ENCODE measurements at places on chromosomes 4 and X.

DNA sequence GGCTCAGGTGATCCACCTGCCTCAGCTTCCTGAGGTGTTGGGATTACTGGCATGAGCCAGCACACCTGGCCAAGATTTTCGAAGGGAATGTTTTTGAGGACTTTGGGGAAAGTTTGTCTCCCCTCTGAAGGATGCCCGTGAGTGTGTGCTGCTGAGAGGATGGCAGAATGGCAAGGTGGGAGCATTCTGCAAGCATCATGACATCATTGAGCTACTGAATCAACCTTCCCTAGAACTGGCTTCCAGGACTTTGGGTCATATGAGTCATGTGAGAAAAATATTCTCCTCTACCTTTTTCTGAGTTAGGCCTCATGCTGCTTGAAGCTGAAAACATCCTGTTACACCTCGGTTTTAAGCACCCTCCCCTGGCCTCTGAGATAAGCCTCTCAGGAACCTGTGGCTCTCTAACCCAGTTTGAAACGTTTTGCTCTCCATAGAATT lies 31.0 kb downstream of the TMEM131L start:
- peak; percentile 72 for DNase-seq

- no peak for DNase-seq
Observed at GRCh38 chrX:133939655-133940302, 45.6 kb downstream of the GPC3 start.

DNA sequence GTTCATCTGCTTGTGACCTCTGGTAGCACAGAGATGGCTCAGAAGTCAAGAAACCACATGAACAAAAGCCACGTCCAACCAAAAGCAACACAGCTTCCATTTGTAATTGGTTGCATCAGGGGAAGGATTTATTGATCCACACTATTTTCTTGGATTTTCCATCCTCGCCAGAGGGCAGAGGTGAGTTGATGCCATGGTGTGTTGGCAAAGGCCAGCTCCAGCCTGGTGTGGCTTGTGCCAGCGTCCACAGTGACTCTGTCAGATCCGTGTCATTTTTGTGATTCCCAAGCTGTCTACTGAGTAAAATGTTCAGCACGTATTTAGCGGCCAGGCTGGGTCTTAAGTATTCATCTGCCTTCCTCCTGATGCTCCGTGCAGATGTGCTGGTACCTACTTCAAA lies 30.0 kb upstream of the SMIM10L2A start:
- no peak for DNase-seq

GRCh38 chr4:128308986-128309385 lies 21.4 kb upstream of the PGRMC2 start:
- DNase-seq = no peak

DNA sequence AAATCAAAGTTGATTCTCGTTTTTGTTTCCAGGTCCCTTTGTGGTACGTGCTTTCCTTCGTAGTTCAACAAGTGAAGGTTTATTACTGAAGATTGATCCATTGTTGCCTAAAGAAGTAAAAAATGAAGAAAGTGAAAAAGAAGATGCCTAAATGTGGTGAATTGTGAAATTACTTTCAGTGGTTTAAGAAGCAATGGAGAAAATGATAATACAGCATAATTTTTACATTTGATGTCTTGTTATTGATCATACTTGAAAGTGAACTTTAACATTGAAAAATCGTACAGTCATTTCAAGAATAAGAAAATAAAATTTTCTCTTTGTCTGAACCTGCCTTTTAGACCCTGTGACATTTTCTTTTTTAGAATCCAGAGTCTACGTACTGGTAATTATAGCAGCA lies 89.8 kb downstream of the MRPL1 start:
- no peak for DNase-seq

GRCh38 chr4:124144238-124144654 lies 568.3 kb downstream of the ANKRD50 start:
- no peak for DNase-seq

GRCh38 chr4:34800953-34801352 lies 1443.4 kb downstream of the ARAP2 start:
- no peak for DNase-seq

Measured in stimulated activated CD4-positive, alpha-beta T cell treated with anti-CD3 and anti-CD28 coated beads, Interleukin-1b, Interleukin-23, amount 100 ng/mL, for 48 hours (primary cell).